ENCODE measurements at places on chromosomes 5 and 9.

GRCh38 chr5:177043958-177044357, 21.5 kb downstream of the ZNF346 start:
- no peaks in the 10 kb centered on the region for H3K27me3 ChIP-seq
- H3K36me3 ChIP-seq = peaks cover 6% of the 10 kb centered on the region
- H3K27ac ChIP-seq = no peak overlapping the region
- DNase-seq = no peak

GRCh38 chr9:7403839-7404487, 395.6 kb downstream of the DMAC1 start:
- no peak overlapping the region for H3K27ac ChIP-seq
- no peak for DNase-seq
- H3K4me3 ChIP-seq = no peak overlapping the region
- no peaks in the 10 kb centered on the region for H3K4me1 ChIP-seq
- no peaks in the 10 kb centered on the region for H3K36me3 ChIP-seq

- H3K27me3 ChIP-seq = no peaks in the 10 kb centered on the region
- no peak overlapping the region for H3K4me3 ChIP-seq
- no peaks in the 10 kb centered on the region for H3K4me1 ChIP-seq
- peaks cover 3% of the 10 kb centered on the region for H3K36me3 ChIP-seq
- DNase-seq = no peak
Observed at GRCh38 chr5:17275289-17276158, 58.1 kb downstream of the BASP1 start.

DNA sequence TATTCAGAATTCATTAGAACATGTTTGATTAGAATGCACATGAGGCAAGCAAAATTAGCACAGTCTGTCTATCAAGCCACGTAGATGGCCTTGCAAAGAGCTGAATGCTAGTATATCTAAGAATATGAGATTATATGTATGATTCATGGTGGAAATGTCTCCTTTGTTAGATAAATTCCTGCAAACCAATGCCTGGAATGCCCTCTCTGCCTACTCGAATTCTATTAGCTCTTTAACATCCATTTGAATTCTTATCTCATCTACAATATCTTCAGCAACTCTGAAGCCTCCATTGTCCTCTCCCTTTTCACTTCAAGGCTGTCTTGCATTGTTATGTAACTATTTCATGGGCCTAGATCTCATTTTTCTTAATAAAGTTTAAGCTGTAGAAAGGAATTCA, 205.5 kb downstream of the TMC1 start:
- no peak for DNase-seq
- no peaks in the 10 kb centered on the region for H3K4me1 ChIP-seq
- H3K36me3 ChIP-seq = no peaks in the 10 kb centered on the region
- no peaks in the 10 kb centered on the region for H3K27me3 ChIP-seq
- no peak overlapping the region for H3K4me3 ChIP-seq

Data from liver (tissue), 10 donors.